ENCODE measurements at places on chromosomes 2 and 18. TPM values are rescaled to one million over a fixed set of nuclear protein-coding genes. Genes with fewer than 3 reads are reported as not detected.

GRCh38 chr2:216717491-216717901 is 22.1 kb upstream of the IGFBP5 start:
- no peaks in the 10 kb centered on the region for H3K27me3 ChIP-seq
- no peaks in the 10 kb centered on the region for H3K36me3 ChIP-seq
- no peak overlapping the region for H3K27ac ChIP-seq
- H3K4me1 ChIP-seq = no peaks in the 10 kb centered on the region
- no peak for DNase-seq

GRCh38 chr2:230050136-230050535 is 18.6 kb downstream of the SLC16A14 start:
- H3K4me3 ChIP-seq = no peak overlapping the region
- H3K27ac ChIP-seq = no peak overlapping the region
- no peaks in the 10 kb centered on the region for H3K27me3 ChIP-seq
- H3K36me3 ChIP-seq = peaks cover 3% of the 10 kb centered on the region

DNA sequence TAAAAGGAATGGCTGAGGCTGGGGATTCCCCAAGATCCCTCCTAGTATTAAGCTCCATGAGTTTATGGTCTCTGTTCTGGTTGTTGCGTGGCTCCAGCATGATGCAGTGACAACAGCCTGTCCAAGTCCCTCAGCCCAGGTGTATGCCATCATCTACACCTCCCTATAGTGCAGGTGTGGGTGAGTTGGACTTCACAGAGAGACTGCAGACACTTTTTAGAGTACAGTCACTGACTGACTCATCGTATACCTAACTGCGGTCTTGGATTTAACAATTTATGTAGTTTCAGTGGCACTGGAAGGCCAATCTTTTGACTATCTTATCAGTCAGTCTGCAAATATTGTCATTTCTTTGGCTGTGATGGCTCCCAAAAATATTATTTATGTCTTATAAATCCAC is 415.0 kb downstream of the TMX3 start:
- H3K4me3 ChIP-seq = no peak overlapping the region
- no peaks in the 10 kb centered on the region for H3K36me3 ChIP-seq
- H3K4me1 ChIP-seq = no peaks in the 10 kb centered on the region
- DNase-seq = no peak
- no peak overlapping the region for H3K27ac ChIP-seq

GRCh38 chr2:231970461-231970860 is 8.9 kb downstream of the DIS3L2 start:
- H3K27ac ChIP-seq = no peak overlapping the region
- H3K4me1 ChIP-seq = no peaks in the 10 kb centered on the region
- no peak for DNase-seq

DNA sequence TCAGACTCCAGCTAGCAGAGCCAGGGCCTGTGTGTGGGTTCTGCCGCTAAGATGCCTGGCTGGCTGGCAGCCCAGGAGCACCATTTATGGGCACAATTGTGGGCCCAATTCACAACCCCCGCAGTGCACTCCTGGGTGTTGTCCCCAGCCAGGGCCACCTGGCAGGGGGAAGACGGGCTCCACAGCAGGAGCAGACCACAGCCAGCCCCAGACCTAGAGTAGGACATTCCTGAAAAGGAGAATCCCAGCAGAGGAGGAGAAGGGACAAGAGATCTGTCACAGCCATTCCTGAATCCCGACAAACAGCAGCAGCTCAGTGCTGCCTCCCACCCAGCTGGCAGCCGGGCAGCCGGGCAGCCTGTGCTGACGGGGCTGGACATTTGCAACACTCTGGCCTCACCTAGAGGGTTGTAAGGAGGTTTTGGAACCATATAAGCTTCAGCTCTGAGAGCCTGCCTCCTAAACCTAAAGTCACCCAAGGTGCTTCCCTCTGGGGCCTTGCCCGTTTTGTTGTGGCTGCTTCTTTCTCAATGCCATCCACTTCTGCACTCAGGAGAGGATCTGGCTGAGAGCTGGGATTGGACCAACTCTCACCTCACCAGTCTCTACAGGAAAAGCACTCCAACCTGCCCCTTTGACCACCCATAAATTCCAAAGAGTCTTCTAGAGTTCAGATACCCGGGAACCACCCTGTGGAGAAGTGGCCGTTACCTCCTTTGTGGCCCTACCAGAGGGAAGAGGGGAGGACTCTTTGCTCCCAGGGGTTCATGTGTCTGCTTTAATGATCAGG is 4.1 kb upstream of the TMEM177 start:
- no peak overlapping the region for H3K4me3 ChIP-seq
- H3K36me3 ChIP-seq = no peaks in the 10 kb centered on the region

GRCh38 chr2:118834901-118835745 is 12.3 kb downstream of the EN1 start:
- no peak overlapping the region for H3K27ac ChIP-seq
- DNase-seq = no peak
- no peaks in the 10 kb centered on the region for H3K36me3 ChIP-seq
- peak overlapping the region; percentile 53 for H3K4me3 ChIP-seq
- H3K4me1 ChIP-seq = peaks cover 15% of the 10 kb centered on the region
- H3K27me3 ChIP-seq = peaks cover 48% of the 10 kb centered on the region

GRCh38 chr2:182101263-182101662 is 115.6 kb downstream of the PPP1R1C start:
- H3K27me3 ChIP-seq = no peaks in the 10 kb centered on the region
- no peak overlapping the region for H3K27ac ChIP-seq
- H3K4me1 ChIP-seq = no peaks in the 10 kb centered on the region
- no peaks in the 10 kb centered on the region for H3K36me3 ChIP-seq
- no peak overlapping the region for H3K4me3 ChIP-seq
- DNase-seq = no peak

DNA sequence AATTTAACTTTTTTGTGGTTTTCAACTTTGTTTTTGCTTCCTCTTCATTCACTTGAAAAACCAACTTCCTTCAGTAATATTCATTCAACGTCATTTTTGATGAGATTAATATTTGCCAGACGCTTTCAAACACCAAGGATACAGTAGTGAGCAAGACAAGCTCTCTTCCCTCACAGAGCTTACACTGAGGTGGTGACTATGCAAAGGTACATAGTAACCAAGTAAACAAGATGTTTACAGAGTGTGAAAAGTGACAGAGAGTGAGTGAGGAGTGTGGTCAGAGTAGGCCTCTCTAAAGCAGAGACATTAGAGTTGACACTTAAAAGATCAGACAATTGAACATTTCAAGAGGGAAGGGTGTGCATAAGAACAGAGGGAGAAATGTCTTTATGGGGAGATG is 155.5 kb downstream of the TMEM247 start:
- no peak overlapping the region for H3K4me3 ChIP-seq
- no peaks in the 10 kb centered on the region for H3K36me3 ChIP-seq
- H3K27me3 ChIP-seq = no peaks in the 10 kb centered on the region

GRCh38 chr2:191923652-191923997 is 76.7 kb upstream of the CAVIN2 start:
- DNase-seq = no peak
- H3K36me3 ChIP-seq = no peaks in the 10 kb centered on the region
- no peak overlapping the region for H3K27ac ChIP-seq
- H3K4me1 ChIP-seq = no peaks in the 10 kb centered on the region

DNA sequence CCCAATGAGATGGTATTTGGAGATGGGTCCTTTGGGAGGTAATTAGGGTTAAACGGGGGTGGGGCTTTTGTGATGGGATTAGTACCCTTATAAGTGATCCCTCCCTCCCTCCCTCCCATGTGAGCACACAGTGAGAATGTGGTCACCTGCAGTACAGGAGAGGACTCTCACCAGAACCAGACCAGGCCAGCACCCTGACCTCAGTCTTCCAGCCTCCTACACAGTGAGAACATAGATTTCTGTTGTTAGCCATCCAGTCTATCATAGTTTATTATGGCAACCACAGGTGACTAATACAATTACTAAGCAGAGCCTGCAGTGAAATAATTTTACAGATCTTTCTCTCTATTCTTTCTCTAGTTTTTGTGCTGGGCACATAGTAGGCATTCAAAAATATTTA is 137.7 kb upstream of the PKDCC start:
- peaks cover 43% of the 10 kb centered on the region for H3K4me1 ChIP-seq
- no peaks in the 10 kb centered on the region for H3K36me3 ChIP-seq
- H3K4me3 ChIP-seq = no peak overlapping the region
- DNase-seq = no peak
- H3K27ac ChIP-seq = no peak overlapping the region
- H3K27me3 ChIP-seq = no peaks in the 10 kb centered on the region

GRCh38 chr2:88281302-88282217 is 111.4 kb downstream of the THNSL2 start:
- no peak overlapping the region for H3K4me3 ChIP-seq
- no peak overlapping the region for H3K27ac ChIP-seq
- H3K4me1 ChIP-seq = no peaks in the 10 kb centered on the region
- H3K27me3 ChIP-seq = no peaks in the 10 kb centered on the region
- DNase-seq = no peak

- peaks cover under 1% of the 10 kb centered on the region for H3K36me3 ChIP-seq
- H3K27me3 ChIP-seq = no peaks in the 10 kb centered on the region
- H3K27ac ChIP-seq = peak overlapping the region; percentile 66
- no peak overlapping the region for H3K4me3 ChIP-seq
Observed at GRCh38 chr18:13382366-13382953, 163.9 kb downstream of the LDLRAD4 start.

The UGT1A6 gene
- 46.5 TPM for total RNA-seq

Data from liver (tissue), 10 donors.